Activated CD4-positive, alpha-beta T cell treated with anti-CD3 and anti-CD28 coated beads for 1 hour (primary cell): ENCODE measurements at places on chromosomes 2 and 18.

DNA sequence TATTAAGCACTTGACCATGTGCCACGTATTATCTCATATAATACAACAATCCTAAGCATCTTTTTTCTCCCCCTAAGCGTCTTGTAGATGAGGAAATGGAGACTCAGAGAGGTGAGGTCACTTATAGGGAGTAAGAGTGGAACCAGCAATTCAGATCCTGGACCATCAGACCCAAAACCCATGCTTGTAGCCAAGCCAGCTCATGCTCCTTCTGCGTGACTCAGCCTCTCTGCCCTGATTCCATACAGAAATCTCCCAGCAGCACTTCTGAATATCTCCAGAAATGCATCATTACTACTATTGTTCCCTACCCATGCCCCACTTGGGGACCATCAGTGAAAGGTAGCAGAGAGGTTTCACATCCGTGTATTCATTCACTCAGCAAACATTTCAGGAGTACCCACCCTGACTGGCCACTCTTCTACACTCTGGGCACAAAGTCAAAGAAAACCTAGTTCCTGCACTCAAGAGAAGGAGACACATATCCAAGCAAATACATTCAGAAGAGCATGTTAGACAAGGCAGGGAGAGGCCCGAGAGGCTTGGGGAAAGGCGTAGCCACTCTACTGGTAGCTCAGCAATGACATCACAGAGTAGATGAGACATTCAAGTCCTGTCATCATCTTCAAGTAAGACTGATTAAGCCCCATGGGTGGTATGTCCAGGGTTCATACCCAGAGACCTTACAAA is 141.9 kb downstream of the MTCL1 start:
- DNase-seq: no peak

DNA sequence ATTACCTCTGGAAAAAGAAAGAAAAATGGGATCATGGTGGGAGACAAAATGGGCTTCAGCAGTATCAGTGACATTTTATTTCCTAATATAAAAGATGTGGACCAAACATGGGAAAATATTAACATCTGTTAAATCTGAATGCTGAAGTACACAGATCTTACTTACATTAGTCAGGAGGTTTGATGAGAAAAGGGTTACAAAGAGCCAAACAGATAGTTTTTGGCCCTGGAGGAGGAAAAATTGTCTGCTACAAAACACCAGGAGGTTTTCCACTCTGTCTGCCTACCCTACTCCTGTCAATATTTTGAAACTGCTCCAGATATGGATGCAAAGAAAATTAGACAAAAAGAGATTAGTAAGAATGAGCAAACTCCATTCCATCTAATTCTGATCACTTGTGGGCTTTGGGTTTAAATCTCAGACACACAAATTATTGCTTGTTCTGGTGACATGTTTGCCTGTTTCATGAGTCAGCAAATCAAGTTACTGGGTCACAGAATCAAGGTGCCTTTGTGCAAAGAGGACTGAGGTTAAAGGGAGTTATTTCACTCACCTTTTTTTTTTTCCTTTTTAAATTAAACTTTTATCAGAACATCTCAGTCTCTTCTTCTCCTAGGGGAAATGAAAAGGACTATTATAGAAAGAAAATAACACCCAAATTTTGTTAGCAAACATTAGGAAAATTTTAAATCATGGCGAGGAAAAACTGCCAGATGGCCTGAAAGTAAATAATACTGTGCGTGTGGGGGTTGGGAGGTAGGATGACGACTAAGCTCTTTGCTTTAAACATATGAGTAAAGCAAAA is 87.0 kb upstream of the SPATS2L start:
- DNase-seq: no peak

DNA sequence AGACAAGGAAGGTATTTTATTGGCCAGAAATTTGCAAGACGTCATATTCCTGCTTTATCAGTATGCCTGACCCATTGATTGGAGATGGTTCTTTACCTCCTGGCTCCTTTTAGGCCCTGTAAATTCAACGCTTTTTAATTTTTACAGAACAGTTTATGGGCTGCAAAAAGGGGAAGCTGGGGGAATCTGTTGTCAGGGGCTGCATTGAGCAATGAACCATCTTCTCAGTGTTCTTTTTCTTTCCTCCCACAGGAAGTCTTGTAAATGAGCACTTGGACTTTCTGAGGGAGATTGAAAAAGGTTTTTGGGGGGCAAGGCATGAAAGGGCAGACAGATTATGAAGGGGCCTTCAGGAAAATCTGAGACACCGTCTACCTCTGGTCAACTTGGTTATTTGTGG is 503.6 kb upstream of the TNP1 start:
- DNase-seq: no peak

DNA sequence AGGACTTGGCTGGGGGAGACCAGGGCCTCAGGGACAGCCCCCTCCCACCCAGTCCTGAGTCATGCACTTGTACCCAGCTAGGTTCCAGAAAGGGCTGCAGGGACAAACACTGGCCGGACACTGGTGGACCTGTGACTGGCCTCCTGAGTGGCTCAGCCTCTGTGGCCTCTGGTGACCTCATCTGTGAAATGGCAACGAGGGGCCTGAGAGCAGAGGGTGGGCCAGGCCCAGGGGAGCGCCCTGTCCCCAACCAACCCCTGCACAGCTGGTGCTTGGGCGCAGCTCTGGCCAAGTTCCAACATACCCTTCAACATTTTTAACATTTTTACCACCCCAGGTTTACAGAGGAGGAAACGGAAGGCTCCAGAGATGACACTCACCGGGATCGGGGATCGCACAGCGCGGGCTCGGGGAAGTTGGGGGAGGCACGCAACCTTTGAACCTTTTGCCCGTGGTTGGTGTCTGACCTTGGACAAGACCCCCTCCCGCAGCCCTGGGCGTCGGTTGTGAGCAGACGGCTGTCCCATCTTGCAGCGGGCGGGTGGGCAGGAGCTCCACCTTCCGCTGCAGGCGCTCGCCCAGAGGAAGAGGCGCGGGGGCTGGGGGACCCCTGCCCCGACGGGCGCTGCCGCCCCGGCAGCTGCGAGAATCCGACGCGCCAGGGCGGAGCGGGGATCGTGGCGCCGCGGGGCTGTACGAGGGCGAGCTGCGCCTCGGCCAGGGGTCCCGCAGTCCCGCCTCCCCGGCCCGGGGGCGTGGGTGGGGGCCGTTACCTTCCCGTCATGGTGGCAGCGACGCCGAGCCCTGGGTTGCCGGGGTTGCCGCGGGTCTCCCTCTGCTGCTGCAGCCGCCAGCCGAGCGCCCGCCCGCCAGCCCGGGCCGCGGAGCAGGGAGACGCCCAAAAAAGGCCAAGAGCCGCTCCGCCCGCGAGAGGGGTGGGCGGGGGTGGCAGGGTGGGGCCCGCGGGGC is 805 bp downstream of the LIMS2 start:
- no peak for DNase-seq

DNA sequence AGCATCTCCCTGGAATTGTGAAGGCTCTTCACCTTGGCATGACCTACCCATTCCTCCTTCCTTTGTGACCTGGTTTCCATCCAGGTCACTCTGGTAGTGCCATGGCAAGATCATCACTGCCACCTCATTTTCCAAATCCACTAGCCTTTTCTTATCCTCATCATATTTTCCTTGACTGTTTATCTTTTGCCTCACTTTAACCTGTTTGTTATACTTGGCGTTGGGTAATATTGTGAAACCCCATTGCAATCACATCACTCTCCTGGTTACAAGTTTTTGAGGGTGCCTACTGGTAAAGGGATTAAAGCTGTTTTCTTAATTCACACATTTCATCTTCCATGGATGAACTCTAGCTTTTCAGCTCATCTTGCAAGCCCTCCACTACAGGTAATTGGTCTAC is 39.1 kb upstream of the IGFBP2 start:
- no peak for DNase-seq

GRCh38 chr2:8408560-8409460 is 273.0 kb upstream of the ID2 start:
- DNase-seq: no peak

GRCh38 chr18:59661891-59662701 is 35.1 kb downstream of the CCBE1 start:
- DNase-seq: no peak

DNA sequence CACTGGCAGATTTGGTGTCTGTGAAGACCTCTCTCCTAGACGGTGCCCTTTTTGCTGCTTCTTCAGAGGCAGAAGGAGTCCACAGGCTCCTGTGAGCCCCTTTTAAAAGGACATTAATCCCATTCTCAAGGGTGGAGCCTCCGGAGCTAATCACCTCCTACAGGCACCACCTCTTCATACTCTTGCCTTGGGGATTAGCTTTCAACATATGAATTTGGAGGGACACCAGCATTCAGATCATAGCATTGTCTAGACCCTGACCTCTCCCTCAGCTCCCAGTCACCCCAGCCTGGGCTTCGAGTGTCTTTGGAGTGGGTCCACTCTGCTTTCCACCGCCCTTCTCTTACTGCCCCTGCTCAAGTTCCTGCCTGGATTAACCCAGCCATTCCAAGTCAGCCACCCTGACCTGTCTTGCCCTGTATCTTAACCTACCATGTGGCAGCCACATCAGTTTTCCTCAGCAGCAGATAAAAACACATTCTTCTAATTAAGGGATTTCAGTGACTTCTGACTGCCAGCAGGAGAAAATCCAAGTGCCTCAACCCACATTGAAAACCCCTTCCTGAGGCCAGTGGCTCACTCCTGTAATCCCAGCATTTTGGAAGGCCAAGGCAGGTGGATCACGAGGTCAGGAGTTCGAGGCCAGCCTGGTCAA is 6.1 kb upstream of the NCL start:
- no peak for DNase-seq

GRCh38 chr2:78147466-78147865 is 625.3 kb upstream of the LRRTM4 start:
- no peak for DNase-seq

DNA sequence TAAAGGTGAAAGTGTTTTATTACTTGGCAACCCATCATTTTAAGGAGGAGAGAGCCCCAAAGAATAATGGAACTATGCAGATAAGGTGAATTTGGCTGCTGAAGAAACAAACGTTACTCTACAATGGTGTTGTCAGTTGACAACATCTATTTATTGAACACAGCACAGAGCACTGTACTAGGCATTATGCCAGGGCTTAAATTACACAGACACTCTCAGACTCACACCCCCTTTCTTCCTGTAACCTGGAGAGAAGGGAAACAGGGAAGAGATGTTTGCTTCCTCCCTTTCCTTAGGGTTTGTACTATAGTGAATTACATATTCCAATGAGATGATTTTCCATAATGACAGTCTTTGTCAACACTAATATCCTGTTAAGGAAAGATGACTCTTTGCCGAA is 94.0 kb upstream of the ATP5MC3 start:
- DNase-seq: no peak

DNA sequence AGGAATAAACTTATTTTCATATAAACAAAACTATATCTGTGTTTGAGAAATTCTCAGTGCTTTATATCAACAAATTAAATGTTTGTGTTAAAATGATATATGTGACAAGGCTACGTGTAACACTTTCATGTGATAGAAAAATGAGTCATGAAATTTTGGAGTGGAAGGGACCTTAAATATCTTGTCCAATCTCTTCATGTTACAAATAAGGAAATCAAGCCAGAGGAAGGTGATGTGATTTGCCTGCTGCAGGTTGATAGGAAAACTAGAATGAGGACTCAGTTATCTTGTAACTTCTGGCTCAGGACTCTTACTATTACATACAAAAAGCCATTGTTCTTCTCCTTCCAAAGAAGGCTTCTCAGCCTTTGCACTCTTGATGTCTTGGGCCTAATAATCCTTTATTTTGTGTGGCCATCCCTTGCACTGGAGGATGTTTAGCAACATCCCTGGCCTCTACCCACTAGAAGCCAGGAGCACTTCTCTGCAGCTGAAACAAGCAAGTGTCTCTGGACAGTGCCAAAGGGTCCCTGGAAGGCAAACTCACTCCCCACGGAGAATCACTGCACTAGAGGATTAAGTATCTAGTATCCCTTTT is 43.0 kb upstream of the NARS1 start:
- no peak for DNase-seq

DNA sequence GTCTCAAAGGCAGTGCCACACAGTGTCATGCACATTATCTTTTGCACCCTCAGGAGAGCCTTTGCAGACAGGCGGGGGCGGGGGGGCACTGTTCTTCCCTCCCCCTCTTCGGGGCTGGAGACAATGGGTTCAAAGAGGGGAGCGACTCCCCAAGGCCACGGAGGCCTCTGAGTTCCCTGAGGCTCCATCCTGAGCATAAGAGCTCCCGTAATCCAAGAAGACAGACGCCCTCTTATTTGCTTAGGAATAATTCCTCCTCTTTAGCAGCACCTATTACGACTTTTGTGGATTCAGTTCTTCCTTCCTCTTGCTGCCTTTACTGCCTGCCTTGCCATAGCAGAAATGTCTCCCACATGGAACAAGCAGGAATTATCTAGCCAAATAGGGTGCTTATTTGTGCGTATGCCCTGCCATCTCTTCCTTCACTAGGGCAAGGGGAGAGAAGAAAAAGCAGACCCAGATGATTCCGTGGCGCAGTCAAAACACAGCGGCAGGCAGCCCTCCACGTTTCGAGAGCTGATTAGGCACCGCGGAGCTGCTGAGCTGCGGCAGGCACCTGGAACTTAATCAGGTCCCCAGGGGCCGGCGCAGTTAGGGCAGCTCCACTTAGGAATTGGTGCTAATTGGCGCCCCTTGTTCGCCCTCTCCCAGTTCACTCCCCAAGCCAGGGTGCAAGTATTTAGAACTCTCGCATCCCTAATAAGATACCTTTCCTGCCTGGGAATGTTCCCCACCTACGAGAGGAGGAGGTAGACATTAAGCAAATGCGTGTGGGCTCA is 233.4 kb upstream of the MYT1L start:
- DNase-seq: no peak

- DNase-seq: no peak
Measured at GRCh38 chr2:127079358-127079920, 27.5 kb downstream of the BIN1 start.

- DNase-seq: no peak
Measured at GRCh38 chr2:9975805-9976447, 24.4 kb downstream of the GRHL1 start.

- no peak for DNase-seq
Measured at GRCh38 chr2:134190807-134191203, 63.1 kb upstream of the MGAT5 start.

- DNase-seq: no peak
Measured at GRCh38 chr2:120503793-120504571, 158.0 kb downstream of the INHBB start.

GRCh38 chr2:218722876-218723785 is 12.5 kb downstream of the TTLL4 start:
- DNase-seq: no peak

DNA sequence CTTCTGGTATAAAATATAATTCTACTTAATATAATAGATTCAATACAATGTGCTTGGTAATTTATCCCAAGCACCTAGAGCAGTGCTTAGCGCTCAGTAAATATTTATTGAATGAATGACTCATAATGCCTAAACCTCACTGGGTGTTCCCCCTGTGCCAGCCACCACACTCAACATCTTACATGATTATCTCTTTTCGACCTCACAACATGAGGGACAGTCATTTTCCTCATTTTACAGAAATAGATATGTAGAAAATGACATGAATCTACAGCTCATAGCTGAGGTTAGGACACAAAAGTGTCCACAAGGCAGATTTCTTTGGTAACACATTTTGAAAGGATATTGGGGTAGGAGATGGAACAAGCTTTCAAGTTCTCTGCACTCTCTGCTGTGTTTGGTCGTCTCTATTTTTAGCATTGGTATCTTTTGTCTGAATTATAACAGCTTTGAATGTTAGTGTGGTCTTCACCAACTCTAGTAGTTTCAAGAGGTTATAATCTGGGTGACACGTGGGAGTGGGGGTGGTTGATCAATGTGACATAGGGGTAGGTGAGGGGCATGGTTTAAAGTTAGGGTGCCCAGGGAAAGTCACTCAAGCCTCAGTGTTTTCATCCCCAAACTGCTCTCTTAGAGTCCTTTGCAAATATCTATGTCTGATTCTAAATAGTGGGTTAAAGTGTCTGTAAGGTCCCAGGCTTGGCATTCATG is 9.8 kb downstream of the MYOM1 start:
- no peak for DNase-seq
